ENCODE measurements at places on chromosomes 4 and X.

DNA sequence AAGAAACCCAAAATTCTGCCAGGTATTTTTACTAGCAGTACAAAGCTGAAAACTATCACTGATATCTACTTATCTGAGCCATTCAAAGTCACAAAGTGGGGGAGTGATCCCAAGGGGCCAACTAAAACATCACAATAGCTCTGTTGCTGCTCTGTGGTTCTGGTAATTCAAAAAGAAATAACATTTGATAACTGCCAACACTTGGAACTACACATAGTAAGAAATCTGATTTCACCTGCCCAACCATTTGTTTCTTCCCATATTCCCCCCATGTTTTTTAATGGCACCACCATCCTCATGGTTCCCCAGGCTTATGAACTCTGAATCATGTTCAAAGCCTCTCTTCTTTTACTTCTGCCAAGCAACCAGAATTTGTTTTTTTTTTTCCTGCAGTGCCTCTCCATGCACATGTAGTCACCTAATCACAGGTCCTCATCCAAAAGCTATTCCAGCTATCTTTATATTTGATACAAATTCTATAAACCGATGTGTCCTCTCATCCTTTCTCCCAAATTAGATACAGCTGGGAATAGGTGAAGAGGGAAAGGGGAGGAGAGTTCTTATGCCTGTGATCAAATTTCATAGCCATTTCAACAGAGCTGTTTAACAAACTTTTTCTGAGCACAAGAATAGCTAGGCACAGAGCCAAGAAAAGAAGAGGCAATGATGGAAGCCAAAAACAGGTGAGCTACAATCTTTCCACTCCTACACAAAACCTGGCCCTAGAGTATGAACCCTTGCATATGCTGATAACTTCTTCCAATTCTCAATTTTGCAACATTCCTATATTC, 7.7 kb downstream of the AMMECR1 start:
- DNase-seq: no peak

DNA sequence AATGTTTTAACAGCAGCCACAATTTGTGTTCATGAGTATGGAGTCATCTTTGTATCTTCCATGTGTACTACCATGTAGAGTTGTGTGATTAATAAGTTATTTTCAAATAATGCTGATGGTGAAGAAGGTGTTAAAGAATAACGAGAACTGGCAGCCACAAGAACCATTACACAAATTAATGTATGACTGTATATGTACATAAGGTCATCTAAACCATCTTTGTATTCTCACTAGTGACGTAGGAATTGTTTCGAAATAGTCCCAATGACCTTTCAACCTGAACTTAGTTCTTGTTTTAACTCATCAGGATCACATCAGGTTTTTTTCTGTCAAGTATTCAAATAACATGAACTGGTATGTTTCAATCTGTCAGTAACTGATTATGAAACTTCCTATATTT, 48.3 kb upstream of the NOCT start:
- no peak for DNase-seq

GRCh38 chr4:73609706-73610105, 10.5 kb downstream of the RASSF6 start:
- no peak for DNase-seq

DNA sequence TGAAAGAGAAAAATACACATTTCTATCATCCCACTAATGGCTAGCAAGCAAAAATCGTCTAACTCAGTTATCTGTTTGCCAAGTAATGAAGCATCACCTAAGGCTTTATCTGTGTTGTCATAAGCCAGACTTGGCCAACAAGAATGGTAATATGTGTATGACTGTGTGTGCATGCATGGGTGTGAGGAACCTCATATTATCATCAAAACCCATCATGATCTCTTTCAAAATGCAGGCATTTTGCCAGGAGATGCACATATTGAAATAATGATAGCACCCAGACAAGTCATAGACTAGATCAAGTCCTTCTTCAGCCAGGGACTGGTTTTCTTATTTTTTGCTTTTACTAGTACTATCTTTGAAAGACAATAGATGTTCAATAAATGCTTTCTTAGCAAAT, 172.5 kb upstream of the FMR1 start:
- DNase-seq: no peak

GRCh38 chrX:10656214-10656613, 35.8 kb upstream of the MID1 start:
- no peak for DNase-seq

GRCh38 chr4:140152013-140152703, 1.8 kb downstream of the MAML3 start:
- peak; percentile 65 for DNase-seq

DNA sequence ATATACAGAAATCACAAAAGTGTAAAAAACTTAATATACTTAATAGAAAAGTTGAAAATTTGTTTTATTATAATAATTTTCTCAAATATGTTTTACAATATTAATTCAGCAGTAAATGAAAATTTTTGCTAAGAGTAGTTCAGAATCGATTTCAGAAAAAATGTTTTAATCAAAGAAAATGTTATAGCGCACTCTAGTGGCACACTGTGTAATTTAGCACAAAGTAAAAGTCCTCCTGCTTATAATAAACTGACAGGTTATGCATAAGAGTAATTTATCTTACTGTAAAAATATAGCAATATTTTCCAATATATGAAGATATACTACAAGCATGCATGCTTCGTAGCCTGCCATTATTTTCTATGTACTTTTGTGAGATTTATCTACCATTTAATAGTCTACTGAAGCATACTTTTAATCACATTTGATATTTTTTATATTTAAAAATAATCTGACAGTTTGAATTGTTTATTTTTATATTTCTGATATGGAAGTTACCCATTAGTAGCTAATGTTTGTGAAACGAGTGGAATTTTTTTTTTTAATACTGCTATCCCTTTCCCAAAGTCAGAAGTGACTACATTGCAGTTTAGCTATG, 217.9 kb upstream of the KLHL4 start:
- DNase-seq: no peak

- DNase-seq: no peak
Observed at GRCh38 chr4:55636656-55636999, 530 bp upstream of the NMU start.

GRCh38 chr4:69069085-69069484, 27.2 kb upstream of the UGT2B7 start:
- no peak for DNase-seq

GRCh38 chr4:55444827-55445226, 49.1 kb downstream of the TMEM165 start:
- no peak for DNase-seq

- no peak for DNase-seq
Observed at GRCh38 chrX:19697416-19697815, 182.1 kb upstream of the MAP3K15 start.

GRCh38 chrX:49230500-49231232, 2.5 kb downstream of the CACNA1F start:
- peak; percentile 50 for DNase-seq

DNA sequence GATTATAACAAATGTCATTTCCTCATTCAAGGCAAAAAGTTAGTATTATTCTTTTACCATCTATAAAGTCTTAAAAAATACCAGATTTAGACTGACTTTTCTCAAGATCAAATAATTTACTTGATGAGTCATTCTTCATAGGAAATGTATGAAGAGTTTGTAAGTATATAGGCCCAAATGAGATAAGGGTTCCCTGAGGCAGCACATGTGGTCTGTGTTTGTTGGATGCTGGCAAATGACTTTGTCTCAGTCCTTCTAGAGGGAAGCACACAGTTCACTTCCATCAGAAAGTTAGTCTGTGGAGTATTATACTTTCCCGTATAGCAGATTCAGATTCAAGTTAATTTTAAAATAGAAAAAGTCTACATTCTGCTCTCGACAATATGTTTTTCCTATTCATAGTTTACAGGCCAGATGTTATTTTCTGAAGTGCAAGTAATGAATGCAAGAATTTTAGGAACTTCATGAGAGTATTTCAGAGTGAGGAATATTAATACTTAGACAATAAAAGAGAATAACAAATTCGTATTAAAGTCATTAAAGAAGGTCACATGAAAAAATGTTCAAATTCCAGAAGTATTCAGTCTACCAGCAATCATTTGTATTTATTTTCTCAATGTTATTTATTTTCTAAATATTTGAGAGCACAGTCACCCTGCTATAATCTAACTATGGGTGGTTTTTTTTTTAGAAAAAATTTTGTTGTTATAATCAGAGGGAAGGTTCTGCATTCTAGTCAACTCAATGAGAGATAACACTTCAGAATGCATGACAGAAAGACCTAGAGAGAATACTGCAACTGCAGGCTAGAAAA, 601.8 kb upstream of the ZFP42 start:
- no peak for DNase-seq

GRCh38 chr4:110292994-110293744, 94.8 kb upstream of the ELOVL6 start:
- DNase-seq: no peak

- no peak for DNase-seq
Observed at GRCh38 chr4:25687773-25688172, 32.1 kb downstream of the SLC34A2 start.

DNA sequence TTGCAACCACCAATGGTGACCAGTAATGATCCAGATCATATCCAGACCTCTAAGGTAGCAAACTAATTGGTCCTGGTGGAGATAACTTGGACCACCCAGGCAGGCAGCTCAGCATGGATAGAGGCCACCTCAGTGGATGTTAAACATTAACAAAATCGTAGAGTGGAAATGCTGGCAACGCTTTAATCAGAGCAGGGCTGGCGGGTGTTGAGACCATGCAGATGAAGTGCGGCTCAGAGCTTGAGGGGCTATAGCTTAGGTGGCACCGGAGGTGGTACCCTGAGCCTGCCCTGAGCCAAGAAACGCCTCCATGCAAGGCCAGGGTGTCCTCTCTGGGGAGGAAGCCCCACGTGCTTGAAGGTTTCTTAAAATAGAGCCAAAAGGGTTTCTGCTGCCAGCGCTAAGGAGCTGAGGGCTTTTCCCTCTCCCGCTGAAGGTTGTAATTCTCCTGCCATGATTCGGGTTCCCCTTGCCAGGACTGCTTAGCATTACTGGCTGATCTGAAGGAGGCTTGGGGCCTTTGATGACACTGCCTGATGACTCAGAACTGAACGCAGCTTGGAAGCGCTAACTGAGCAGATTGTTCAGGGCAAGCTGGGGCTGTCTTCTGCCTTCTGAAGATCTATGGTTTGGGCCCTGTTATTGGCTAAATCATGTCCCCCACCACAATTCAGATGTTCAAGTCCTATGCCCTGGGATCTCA, 177.8 kb upstream of the ATP6AP2 start:
- no peak for DNase-seq

- DNase-seq: peak; percentile 36
Observed at GRCh38 chr4:140149846-140150635, 3.9 kb downstream of the MAML3 start.

DNA sequence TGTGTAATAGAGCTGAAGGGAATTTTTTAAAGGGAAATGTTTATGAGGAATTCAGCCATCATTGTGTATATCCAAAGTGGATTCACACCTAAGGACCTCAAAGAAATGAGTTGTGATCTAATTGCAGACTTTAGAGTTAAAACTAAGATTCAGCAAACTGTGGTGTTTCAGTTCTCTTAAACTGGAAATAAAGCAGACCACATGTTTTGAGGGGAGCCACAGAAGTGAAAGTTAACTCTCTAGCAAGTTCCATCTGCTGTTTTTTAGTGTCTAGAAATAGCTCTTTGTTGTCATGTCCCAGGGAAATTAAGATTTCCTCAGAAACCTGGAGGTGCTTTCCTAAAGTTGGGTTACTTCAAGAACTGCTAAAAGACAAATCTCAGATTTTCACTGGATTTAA, 97.3 kb upstream of the DDX3X start:
- no peak for DNase-seq

- no peak for DNase-seq
Observed at GRCh38 chr4:168674077-168674747, 177.4 kb downstream of the PALLD start.

- DNase-seq: no peak
Observed at GRCh38 chr4:184193556-184194525, 23.8 kb downstream of the ENPP6 start.

GRCh38 chrX:46777971-46778810, 19.3 kb upstream of the SLC9A7 start:
- DNase-seq: no peak

DNA sequence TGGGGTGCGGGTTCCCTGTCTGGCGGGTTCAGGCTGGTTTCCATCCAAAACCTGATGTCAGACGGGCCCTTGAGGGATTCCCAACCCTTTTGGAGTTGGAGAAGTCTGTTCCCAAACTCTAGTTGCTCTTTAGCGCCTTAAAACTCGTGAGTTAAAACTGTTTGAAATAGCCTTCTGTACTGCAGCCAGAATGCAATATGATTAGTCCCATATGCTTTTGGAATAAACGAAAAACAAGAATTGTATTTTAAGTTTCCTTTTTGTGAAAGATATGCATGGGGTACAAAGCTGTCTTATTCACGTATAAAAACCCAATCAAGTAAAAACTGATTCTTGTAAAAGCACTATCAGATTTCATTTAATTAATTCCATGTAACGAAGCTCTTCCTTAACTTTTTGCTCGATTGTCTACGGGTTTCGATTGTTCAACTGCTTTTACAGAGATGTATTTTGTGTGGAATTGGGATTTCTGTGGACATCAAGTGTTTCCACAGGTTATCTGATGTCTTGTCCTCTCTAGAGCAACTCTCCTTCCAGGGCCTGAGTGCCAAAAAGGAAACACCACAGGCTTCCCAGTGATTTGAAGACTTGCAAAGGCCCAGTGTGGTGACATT, 49.5 kb downstream of the CLDN34 start:
- DNase-seq: no peak
